Liver (tissue), 10 donors: ENCODE measurements at places on chromosomes 12 and 14. TPM values are rescaled to one million over a fixed set of nuclear protein-coding genes. Genes with fewer than 3 reads are reported as not detected.

DNA sequence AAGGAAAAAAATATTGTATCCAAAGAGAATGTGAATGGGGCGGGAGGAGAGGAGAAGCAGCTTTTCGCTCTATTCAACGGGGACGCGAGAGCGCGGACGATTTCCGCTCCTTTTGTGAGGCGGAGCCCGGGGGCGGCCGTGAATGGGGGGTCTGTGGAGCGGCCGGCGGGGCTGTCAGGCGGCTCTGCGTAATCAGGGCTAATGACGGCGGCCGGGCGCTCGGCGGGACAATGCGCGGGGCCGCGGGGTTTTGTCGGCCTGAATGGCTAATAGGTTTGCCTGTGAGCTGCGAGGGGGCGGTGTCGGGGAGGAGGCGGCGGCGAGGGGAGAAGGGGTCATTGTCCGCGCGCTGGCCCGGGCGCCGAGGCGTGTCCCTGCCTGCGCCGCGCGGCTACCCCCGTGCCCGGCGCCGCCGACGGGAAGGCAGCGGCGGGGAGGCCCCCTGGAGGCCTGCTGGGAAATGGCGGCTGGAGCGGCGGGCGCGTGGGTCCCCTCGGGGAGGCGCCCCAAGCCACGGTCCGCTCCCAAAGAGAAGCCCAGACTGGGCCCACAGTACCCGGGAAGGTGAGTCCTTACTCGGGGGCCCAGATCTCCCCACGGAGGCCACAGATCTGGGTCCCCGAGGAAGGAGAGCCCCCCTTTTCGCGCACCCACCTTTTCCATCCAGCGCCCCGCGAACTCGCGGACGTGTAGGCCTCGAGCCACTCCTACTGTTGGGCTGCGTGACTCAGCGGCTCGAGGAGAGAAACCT is 6.0 kb downstream of the SIX6 start:
- H3K4me3 ChIP-seq: no peak overlapping the region
- H3K27ac ChIP-seq: no peak overlapping the region

DNA sequence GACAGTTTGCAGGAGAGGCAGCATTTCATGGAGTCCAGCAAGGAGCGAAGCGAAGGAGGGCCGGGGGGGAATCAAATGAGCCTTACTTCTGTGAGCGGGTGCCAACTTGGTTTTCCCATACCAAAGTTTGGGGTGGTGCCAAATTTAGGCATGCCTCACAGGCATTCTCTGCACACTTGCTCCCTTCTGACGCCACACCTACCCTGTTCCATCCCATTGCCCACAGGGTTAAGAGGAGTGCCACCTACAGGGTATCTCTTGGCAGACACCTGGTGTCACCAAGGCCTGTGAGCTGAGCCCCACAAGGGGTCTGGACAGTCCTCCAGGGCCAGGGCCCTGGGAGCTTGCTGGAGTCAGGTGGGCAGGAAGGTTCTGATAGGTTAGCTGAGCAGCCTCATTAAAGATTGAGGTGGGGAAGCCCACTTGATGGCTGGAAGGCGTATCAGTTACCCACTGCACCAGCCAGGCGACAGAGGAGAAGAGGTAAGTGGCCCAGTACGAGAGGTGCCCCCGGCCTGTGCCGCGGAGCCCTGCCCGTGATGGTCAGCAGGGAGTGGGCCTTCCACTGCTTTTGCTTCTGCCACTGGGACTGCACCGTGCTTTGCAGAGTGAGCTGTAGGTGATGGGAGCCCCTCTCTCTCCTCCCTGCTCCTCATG is 45.2 kb downstream of the DEGS2 start:
- no peaks in the 10 kb centered on the region for H3K4me1 ChIP-seq
- no peak for DNase-seq
- no peaks in the 10 kb centered on the region for H3K27me3 ChIP-seq
- H3K4me3 ChIP-seq: no peak overlapping the region
- H3K36me3 ChIP-seq: no peaks in the 10 kb centered on the region
- H3K27ac ChIP-seq: no peak overlapping the region

The INSM2 gene
- under 0.01 TPM for total RNA-seq

DNA sequence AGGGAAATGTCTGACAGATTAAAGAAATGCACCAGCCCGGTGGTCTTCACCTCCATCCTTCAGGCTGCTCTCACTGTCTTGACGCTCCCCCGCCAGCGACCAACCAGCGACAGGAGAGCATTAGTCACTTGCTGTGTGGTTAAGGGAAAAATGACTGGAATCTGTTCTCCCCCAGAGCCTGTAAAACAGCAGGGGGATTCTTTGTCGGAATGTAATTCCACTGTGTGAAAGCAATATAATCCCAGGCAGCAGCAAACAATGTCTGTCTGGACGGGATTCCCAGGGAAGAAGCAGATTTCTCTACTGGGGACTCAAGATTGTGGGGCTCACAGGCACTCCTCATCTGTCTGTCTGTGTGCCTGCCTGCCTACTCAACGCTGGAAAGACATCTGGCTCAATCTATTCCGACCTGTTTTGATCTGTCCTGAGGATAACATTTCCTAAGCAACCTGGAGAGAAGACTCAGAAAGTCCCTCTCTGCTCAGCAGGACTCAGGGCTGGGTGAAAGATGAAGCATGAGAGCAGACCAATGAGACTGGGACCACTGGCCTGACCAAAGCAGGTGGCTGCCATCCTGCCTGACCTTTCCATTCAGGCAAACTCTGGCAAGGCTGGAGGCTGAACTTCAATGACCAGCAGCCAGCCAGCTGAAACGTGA is 54.6 kb downstream of the NUAK1 start:
- H3K27me3 ChIP-seq: no peaks in the 10 kb centered on the region
- H3K36me3 ChIP-seq: no peaks in the 10 kb centered on the region
- DNase-seq: no peak

The KLRC3 gene
- total RNA-seq: 0.14 TPM

The PTMS gene
- 106 TPM for total RNA-seq

The MANSC4 gene
- total RNA-seq: not detected

DNA sequence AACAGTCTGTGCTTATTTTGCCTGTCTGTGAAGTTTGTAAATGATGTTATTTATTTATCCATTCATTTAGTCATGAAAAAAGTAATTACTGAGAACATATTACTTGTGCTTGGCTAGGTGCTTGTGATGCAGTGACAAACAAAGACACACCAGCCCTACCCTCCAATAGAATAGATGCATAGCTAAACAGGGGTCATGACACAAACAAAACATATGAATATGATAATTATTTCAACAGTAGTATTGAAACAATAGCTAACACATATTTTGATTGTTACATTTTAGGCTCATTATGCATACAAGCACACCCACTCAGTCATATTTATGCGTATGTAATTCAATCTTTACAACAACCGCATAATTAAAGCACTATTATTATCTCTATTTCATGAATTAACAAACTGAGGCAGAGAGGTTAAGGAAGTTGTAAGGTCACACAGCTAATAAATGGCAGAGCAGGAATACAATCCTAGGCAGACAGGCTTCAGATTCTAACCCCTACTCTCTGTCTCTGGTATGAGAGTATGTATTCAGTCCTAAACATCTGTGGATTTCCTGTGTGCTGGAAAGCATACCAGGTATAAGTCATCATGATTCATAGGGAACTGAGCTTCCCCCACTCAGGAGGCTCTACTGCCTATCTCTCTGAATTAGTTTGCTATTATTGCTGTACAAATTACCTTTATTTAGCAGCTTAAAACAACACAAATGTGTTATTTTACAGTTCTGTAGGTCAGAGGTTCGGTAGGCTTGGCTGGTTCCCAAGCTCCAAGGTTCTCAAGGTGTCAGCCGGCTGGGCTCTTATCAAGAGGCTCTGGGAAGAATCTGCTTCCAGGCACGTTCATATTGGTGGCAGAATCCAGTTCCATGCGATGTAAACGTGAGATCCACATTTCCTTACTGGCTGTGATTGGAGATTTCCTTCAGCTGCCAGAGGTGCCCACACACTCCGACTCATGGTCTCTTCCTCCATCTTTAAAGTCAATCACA is 509.4 kb downstream of the GALC start:
- H3K4me3 ChIP-seq: no peak overlapping the region
- no peak for DNase-seq
- no peaks in the 10 kb centered on the region for H3K4me1 ChIP-seq
- no peaks in the 10 kb centered on the region for H3K27me3 ChIP-seq

GRCh38 chr12:118290130-118290529 is 82.6 kb downstream of the TAOK3 start:
- DNase-seq: no peak
- H3K27me3 ChIP-seq: no peaks in the 10 kb centered on the region
- no peak overlapping the region for H3K27ac ChIP-seq
- H3K36me3 ChIP-seq: no peaks in the 10 kb centered on the region
- H3K4me1 ChIP-seq: no peaks in the 10 kb centered on the region
- no peak overlapping the region for H3K4me3 ChIP-seq

The GNG2 gene
- 11.2 TPM for total RNA-seq
